ENCODE measurements at places on chromosomes 7 and 10. TPM values are rescaled to one million over a fixed set of nuclear protein-coding genes. Genes with fewer than 3 reads are reported as not detected.

GRID2IP gene
- total RNA-seq, result under 0.01 TPM

PRKAR2B gene
- 1.3 TPM for total RNA-seq

METTL27 gene
- 9.9 TPM for total RNA-seq

PKD2L1 gene
- total RNA-seq, result not detected

MEIG1 gene
- not detected for total RNA-seq

DIP2C gene
- total RNA-seq, result 6.7 TPM

CPA4 gene
- total RNA-seq, result 24.3 TPM

PCBD1 gene
- 23.4 TPM for total RNA-seq

TDRD1 gene
- total RNA-seq, result 5.1 TPM

NPTX2 gene
- total RNA-seq, result 5.4 TPM

ZSCAN25 gene
- 10.2 TPM for total RNA-seq

TMEM236 gene
- under 0.01 TPM for total RNA-seq

SCIN gene
- total RNA-seq, result 0.56 TPM

NUTM2E gene
- under 0.01 TPM for total RNA-seq

CHST3 gene
- 19.4 TPM for total RNA-seq

CALHM1 gene
- total RNA-seq, result not detected

TRAPPC14 gene
- 6.9 TPM for total RNA-seq

FXYD4 gene
- total RNA-seq, result not detected

PAX2 gene
- 0.38 TPM for total RNA-seq

GPR146 gene
- total RNA-seq, result 9.0 TPM

CFAP58 gene
- total RNA-seq, result 1.1 TPM

PGAM2 gene
- 0.56 TPM for total RNA-seq

TLX1 gene
- not detected for total RNA-seq

CYP3A4 gene
- total RNA-seq, result not detected

RPP38 gene
- total RNA-seq, result 14.0 TPM

CARD11 gene
- total RNA-seq, result 0.28 TPM

SORCS3 gene
- total RNA-seq, result not detected

CC2D2B gene
- under 0.01 TPM for total RNA-seq

PAX4 gene
- total RNA-seq, result not detected
